GM04504 (cell line): ENCODE measurements at places on chromosomes 5 and 9.
A peak's percentile ranks its signal among the peaks of the same experiment; 100 is the strongest.

DNA sequence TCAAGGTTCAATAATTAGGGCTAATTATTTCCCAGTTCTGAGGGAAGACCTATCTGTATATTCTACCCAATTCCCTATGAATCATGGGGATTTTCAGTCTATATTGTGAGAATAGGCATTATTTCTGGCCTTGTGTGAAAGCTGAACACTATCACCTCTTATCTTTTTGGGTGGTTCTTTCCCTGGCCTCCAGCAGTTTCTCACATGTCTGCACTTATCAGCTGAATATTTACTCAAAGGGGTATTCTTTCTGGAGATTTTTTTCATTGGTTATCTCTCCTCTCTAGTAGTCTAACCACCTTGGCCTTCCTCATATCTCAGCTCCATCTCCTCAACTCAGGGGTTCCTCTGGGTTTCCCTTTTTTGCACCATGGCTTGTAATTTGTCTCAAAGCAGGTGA is 64.9 kb upstream of the LIFR start:
- no peak for DNase-seq

GRCh38 chr5:150217038-150217437 is 27.2 kb downstream of the SLC6A7 start:
- no peak for DNase-seq

- DNase-seq, result no peak
These were observed 91.2 kb downstream of the ZNF474 start for GRCh38 chr5:122220511-122220910.

DNA sequence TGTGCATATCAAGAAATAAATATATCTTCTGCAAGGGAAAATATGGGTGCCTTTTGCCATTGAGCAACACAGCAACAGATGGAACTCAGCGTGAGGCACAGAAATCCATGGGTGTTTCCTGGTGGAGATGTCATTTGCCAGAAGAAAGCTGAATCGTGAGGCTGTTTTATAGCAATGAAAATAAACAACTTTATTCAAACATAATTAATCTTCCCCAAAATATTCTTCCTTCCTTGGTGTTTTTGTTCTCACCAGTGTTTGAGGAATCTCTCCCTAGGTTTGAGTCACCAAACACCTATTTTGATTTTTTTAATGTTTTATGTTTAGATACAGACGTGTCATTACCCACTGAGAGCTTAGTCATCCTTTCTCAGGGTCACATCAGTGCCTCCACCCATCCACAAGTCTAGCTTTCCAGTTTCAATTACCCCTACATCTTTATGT is 65.8 kb upstream of the PAPPA start:
- DNase-seq, result peak; percentile 60

- no peak for DNase-seq
These were observed 37.5 kb downstream of the BICD2 start for GRCh38 chr9:92726971-92727715.

GRCh38 chr9:134929193-134930158 is 11.8 kb upstream of the FCN1 start:
- no peak for DNase-seq

GRCh38 chr9:130124085-130124860 is 47.9 kb upstream of the NCS1 start:
- no peak for DNase-seq

GRCh38 chr5:179245031-179245430 is 100.2 kb downstream of the ADAMTS2 start:
- no peak for DNase-seq

GRCh38 chr5:1039210-1039548 is 30.6 kb downstream of the NKD2 start:
- no peak for DNase-seq

DNA sequence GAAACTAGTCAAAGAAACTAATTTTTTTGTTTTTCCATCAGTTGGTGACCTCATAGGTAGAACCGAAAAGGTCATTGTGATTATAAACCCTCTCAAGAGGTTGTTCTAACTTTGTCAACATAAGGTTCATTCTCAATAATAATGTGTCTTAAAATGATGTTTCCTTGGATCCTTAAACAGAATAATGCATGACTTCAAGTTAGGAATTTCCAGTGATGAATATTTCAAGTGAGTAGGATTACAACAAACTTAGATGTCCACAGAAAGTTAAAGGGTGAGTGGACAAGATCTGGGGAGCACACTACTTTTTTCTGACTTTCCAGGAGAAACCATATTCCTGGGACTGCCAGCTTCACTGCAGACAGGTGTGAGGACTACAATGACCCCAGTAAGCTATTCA is 239.0 kb upstream of the PTGER4 start:
- DNase-seq, result no peak

DNA sequence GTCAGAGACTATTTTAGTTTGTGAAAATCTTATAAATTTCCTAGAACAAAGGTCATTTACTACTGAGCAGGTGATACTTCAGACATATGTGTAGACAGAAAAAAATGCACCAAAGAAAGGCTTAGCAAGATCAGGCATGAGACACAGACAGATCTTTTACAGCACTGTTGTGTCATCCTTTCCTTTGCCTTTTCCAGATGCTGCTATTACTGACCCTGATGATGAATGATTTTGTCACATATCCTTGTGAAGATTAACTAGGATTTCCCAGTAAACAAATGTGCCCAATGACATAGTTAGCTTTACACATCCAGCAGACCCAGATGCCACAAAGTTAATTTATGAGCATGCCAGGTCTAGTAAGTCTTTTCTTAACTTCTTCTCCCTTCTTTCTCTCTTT is 68.2 kb downstream of the DMRTA1 start:
- DNase-seq, result no peak

DNA sequence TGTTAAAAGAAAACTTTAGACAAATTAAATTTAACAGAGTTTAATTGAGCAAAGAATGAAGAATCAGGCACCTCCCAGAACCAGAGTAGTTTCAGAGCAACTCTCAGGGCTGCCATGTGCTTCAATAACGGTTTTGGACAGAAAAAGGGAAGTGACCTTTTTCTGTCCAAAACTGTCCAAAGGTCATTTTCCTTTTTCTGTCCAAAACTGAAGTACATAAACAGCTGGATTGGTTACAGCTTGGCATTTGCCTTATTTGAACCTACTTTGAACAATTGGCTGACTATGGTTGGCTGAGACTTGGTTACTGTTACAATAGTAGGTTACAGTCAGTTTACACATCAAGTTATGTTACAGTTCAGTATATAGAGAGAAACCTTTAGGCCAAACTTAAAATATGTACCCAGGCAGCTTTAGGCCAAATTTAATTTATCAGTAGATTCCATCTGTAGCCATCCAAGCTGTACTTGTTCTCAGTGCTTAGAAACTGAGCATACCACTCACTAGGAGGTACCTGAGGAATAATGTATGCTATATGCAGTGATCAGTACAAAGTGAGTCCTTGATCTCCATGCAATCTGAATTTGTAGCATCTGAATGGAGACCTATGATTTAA is 44.0 kb downstream of the C9orf85 start:
- no peak for DNase-seq

DNA sequence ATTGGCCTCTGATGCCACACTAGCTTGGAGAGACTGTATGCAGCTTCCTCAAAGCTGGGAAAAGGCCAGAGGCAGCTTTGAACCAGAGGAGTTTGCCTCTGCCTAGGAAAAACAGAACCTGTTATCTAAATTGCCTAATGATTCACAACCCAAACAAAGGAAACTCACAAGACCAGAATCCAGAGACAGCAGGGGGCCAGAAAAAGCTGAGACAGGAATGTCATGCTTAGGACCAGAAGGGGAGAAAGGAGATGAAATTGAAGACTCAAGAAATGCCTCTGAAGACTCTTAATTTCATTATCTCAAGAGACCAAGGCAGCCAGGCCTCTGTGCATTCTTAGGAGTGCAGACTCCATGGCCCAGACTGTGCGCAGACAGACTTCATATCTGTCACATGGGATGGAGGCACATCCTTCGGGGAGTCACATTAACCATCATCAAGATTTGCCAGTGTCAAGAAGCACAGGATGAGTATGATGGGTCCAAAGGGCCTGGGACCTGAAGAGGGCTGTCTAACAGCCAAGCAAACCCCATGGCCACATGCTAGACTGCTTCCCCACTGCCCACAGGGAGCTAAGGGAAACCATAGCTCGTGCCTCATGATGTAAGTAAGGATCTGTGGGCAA is 57.3 kb downstream of the ARSB start:
- DNase-seq, result no peak

- peak; percentile 10 for DNase-seq
These were observed 60.0 kb upstream of the CDH6 start for GRCh38 chr5:31133488-31133887.

GRCh38 chr9:127562841-127563401 is 49.2 kb upstream of the STXBP1 start:
- DNase-seq, result no peak

DNA sequence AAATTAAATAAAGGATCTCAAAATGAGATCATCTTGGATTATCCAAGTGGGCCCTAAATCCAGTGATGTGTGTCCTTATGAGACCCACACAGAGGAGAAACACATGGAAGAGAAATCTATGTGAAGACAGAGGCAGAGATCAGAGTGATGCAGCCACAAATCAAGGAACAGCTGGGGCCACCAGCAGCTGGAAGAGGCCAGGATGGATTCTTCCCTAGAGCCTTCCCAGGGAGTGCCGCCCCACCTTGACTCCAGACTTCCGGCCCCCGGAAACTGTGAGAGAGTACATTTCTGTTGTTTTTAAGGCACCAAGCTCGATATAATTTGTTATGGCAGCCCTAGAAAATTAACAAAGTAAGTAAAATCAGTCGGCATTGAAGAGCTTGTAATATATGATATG is 286.9 kb downstream of the FBXL7 start:
- DNase-seq, result no peak

DNA sequence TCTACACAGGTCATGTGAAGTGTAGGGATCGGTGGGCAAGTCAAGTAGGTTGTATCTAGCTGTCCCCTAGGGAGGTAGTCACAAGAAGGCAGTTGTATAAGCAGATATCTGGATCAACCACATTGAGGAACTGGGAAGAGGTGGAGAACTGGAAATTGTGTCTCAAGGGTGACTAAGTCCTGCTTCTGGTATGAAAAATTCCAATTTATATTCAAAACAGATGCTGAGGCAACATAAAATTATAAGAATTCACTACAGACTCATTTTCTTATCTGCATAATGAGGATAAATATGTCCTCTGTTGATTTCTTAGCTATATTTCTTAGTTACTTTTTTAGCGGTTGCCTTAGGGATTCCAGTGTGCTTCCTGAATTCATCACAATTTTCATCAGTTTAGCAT is 46.8 kb downstream of the GALNT12 start:
- peak; percentile 79 for DNase-seq

- peak; percentile 18 for DNase-seq
These were observed 320.8 kb downstream of the CCDC171 start for GRCh38 chr9:15873573-15874177.

DNA sequence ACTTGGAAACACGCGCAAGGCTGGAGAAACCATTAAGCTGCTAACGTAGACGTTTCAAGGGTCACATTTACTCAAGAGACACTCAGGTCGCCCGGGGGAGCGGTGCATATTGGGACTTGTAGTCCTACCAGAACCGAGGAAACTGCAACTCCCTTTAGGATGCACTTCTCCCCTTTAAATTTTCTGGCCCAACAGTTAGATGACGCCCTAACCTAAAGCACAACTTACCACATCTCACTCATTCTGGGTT is 384 bp upstream of the DMXL1 start:
- DNase-seq, result no peak
